ENCODE measurements at places on chromosomes 4 and X.

GRCh38 chrX:80223982-80224579 is 196.2 kb upstream of the TENT5D start:
- DNase-seq: no peak

DNA sequence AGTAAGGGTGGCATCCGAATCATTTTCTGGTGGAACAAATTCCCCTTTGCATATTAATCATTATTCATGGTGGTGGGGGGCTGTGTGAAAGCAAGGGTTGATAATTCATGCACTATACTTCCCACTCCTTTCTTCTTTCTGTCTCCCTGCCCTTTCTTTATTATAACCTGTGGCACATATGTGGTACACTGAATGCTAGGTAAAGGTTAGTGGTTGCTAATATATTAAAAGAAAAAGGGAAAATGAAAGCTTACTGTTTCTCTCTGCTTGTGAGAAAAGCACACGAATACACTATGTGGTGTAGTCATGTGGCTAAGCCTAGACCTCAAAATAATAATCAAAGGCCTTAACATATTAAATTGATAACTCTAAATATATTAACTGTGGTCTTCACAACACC is 178.4 kb upstream of the RPS6KA3 start:
- no peak for DNase-seq

- DNase-seq: no peak
Observed at GRCh38 chr4:25524663-25525062, 131.0 kb upstream of the SLC34A2 start.

- no peak for DNase-seq
Observed at GRCh38 chr4:39613093-39613656, 25.5 kb downstream of the SMIM14 start.

- DNase-seq: no peak
Observed at GRCh38 chrX:129823522-129823921, 20.2 kb downstream of the ZDHHC9 start.

DNA sequence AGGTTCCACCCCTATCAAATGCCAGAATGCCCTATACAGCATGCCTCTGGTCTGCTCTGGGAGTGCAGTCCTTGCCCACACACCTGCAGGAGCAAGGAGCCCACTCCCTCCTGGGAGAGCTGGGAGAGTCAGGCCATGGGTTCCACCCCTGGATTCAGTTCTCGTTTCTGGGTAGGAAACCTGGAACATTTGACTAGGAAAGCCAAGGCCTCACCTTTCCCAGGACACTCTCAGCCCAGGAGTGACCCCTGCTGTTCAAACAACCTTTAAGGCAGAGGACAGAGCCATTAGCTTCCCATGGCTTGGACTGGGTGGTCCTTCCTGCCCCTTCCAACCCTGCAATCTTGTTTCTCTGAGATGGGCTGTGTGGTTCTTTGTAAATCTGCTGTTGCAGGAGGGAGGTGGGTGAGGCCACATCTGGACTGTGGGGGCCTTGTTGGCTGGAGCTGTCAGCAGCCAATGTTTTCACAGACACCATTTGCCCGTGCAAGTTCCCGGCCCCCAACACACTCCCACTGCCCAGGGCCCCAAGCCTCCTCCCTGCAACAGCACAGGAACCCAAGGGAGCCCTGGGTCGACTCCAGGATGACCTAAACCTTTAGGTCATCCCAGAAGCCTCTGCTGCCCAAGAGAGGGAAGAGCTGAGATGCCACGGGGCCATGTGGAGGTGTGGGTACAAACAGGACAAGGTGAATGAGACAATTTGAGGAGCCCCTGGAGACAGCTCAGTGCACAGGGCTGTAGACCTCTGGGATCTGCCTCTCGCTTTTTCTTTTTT is 104.4 kb downstream of the PJA1 start:
- no peak for DNase-seq

DNA sequence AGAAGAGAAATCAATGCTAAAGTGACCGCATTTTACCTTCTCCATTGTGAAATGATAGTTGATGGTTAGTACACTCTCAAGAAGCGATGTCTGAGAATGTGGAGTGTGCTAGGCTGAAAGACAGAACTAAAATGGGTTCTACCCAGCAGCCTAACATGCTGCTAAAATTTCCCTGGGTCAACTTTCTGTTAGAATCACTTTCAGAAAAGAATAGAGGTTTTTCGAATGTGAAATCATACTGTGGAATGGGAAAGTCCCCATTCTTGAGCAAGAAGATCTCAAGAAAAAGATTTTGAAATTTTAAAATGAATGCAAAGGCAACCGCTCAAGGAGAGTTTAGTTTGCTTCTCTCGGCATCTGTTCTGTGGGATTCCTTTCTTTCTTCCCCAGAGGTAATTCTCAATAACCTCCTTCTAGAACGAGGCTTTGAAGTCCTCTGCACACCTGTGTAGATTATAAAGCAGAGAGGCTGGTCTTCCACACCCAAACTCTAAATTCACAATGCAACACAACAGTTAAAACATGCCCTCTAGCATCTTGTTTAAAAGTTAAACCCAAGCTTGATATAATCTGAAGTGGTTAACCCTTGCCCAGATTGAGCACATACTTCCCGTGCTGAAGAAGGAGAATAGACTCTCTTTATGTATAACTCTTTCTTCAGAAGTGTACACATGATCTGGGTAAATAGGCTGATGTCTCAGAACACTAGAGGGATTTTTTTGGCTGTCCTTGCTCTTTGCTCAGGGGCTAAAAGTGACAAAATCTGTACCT is 208.7 kb upstream of the KLF3 start:
- no peak for DNase-seq

DNA sequence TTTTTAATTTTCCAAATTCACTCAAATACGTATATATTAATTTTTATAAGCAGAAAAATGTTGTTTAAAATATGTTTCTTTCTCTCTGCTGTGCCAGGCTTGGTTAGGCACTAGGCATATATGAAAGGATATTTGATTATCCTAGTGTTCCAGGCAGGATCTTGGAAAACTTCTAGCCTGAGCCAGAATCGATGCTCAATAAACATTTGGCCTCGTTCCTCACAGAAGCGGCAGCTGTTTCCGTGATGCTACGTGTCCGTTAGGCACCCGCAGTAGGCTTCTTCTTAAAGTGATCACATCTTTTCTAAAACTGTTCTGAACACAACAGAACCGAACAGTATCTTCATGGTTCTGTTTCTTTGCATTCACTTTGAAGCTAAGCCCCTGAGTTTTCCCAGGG is 50.1 kb upstream of the CRMP1 start:
- DNase-seq: no peak

DNA sequence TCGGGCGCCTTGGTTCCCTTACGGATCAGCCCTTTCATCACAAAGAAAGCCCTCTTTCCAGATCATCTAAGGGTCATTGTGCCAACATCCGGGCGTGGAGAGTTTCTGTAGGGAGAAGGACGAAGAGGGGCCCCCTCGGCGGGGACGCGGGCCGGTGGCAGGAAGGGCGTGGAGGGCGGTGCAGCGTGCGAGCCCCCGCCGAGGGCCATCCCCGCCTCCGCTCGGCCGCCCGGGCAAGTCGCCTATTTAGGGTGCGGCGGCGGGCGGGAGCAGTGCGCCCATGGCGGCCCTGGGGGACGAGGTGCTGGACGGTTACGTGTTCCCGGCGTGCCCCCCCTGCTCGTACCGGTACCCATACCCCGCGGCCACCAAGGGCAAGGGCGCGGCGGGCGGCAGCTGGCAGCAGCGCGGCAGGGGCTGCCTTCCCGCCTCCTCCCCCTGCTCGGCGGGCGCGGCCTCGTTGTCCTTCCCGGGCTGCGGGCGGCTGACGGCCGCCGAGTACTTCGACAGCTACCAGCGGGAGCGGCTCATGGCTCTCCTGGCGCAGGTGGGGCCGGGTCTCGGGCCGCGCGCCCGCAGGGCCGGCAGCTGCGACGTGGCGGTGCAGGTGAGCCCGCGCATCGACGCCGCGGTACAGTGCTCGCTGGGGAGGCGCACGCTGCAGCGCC is at the start of gene ZAR1:
Gene ZAR1, plus strand, starts transcription at position 241 of the 668 bp plus-strand sequence. Its CDS starts 40 bp downstream, at position 281.
- DNase-seq: no peak

- DNase-seq: no peak
Observed at GRCh38 chrX:22141047-22141730, 109.1 kb downstream of the PHEX start.

DNA sequence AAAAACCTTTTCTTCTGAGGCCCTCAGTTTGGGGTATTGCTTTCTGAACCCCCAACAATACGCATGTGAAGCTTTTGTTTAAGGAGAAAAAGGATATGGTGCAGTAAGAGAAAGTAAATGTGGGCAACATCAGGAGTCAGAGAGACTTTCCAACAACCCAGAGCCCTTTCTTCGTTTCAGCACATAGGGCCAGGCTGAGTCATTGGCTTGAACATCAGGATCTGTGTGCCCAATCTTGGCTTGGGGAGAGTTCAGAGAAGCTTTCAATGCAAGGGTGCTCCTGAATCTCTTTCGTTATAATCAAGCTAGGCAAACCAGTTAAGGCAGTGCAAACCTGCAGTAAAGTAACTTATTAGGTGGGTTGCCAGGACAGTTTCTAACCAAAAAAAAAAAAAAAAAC is 191.2 kb downstream of the FRMPD4 start:
- no peak for DNase-seq

DNA sequence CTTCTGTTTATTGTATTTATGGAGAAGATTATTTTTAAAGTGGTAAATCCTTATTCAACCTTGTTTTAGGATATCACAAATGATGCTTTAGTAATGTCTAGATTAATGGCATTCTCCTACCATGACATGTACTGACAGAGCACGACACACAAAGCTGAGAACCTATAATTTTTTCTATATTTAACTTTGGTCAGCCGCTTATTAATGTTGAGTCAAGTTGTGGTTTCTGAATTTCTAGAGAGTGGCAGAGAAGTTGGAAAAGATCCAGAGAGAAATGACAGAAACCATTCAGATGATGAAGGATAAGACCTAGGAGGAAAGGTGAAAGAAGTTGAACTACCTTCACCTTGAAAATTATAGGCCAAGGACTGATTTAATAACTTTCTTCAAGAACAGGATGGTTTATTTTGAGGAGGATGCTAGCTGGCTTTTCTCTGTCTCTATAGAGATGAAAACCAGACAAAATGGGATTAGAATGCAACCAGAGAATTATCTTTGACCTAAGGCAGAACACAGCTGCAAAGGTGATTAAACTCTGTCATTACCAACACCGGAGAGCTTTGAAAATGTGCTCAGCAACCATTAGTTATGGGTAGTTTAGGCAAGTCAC is 62.6 kb upstream of the TSPAN5 start:
- no peak for DNase-seq

DNA sequence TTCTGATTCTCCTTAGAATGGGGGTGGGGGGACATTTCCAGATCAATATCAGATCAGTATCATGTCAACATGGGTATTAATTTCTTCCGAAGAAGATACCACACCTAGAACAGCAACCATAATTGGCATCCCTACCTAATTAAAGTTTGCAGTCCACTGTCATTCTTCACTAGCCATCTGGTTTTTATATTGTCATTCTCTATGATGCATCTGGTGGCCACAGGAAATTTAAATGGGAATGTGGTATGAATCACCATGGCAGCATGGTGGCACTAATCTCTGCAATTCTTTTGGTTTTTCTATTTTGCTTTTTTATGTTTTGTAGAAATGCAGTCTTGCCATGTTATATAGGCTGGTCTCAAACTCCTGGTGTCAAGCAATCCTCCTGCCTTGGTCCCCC is 16.6 kb upstream of the UBE2D3 start:
- DNase-seq: no peak

DNA sequence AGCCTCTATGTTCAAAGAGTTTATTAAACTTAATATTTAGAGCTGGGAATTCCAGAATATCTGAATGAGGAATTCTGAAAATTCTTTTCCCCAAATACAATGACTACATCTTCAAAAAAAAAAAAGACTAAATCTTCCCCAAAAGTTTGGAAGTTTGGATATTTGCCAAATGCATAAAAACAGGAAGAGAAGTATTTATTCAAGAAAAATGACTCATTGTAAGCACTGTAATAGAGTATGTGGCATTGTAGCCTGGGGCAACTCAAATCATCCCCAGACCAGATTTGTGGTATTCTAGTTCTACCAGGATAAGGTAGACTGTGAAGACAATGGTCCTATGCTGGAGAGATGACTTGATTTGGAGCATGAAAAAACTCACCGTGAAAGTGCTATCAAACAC is 78.5 kb upstream of the PDHA2 start:
- no peak for DNase-seq

DNA sequence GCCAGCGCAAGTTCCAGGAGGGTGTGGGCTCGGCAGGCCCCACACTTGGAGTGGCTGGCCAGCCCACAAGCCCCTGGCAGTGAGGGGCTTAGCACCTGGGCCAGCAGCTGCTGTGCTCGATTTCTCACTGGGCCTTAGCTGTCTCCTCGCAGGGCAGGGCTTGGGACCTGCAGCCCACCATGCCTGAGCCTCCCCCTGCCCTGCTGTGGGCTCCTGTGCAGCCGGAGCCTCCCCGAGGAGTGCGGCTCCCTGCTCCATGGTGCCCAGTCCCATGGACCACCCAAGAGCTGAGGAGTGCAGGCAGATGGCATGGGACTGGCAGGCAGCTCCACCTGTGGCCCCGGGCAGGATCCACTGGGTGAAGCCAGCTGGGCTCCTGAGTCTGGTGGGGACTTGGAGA is 139.2 kb upstream of the CXCL13 start:
- no peak for DNase-seq

- no peak for DNase-seq
Observed at GRCh38 chr4:111031001-111031579, 408.2 kb upstream of the PITX2 start.

GRCh38 chrX:55039471-55039870 is 8.7 kb upstream of the ALAS2 start:
- DNase-seq: no peak

DNA sequence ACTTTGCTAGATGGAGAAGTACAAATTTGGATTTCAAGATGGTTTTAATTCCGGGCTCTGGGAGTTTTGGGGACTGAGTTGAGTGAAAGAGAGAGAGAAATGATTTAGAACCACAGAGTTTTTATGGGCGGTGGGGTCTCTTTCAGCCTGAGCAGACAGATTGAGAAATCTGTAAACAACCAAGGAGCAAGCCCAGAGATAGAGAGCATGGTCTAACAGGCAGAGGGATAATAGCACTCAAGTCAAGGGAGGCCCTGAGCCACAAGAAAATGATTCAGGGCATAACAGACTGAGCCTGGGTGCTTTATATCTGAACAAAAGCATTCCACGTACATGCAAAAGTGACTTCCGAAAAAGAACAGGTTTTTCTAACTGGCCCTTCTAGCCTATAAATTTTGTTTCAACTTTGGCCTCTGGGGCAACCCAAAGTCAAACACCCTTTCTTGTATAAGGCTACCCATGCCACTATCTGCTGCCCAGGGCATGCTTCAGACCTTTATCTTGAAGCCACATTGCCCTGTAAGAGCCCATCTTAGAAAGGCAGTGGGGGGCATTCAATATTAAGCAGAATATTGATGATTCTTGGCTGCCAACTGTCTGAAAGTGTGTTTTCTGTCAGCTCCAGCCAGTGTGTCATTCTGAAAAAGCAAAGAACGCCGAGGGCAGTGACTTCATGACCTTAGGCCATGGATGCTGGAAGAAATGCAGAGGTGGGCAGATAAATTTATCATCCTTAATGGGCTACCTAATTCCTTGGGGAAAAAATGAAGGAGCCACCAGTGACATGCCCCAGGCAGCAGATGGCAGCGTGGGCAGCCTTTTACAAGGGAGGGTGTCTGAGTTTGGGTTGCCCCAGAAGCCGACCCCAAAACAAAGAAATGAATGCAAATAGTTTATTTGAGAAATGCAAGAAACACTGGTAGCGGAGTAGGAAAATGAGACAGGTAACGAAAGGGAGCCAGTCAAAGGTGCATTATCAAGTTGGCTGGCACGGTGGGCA is 637.6 kb downstream of the MID1IP1 start:
- no peak for DNase-seq

GRCh38 chrX:132409780-132410556 is 78.9 kb downstream of the MBNL3 start:
- no peak for DNase-seq

- DNase-seq: no peak
Observed at GRCh38 chr4:1992468-1993168, 16.2 kb downstream of the NELFA start.

Measured in activated CD4-positive, alpha-beta T cell treated with anti-CD3 and anti-CD28 coated beads, Interleukin-2, amount 50 U/mL, for 4 hours (primary cell).